Kidney epithelial cell (primary cell): ENCODE measurements at places on chromosomes 4 and X. TPM values are rescaled to one million over a fixed set of nuclear protein-coding genes. Genes with fewer than 3 reads are reported as not detected.

Gene PPARGC1A
- total RNA-seq, result 3.3 and 14.4 TPM in 2 replicates

Gene PCDH18
- total RNA-seq, result 0.41 and 1.2 TPM in 2 replicates

Gene HERC5
- total RNA-seq, result 4.9 and 6.6 TPM in 2 replicates

Gene TCEAL5
- 0.21 TPM in 1 of 2 replicates, not detected in the other for total RNA-seq

Gene FSTL5
- not detected in 2 replicates for total RNA-seq

Gene CLNK
- not detected in 2 replicates for total RNA-seq

Gene TRIM75
- total RNA-seq, result not detected in 2 replicates

Gene DNAAF6
- not detected in 2 replicates for total RNA-seq

Gene REPS2
- 1.3 and 1.8 TPM in 2 replicates for total RNA-seq

Gene CCSER1
- total RNA-seq, result 1.2 and 1.4 TPM in 2 replicates

Gene MAGEA9B
- total RNA-seq, result 0.17 TPM in 1 of 2 replicates, not detected in the other

DNA sequence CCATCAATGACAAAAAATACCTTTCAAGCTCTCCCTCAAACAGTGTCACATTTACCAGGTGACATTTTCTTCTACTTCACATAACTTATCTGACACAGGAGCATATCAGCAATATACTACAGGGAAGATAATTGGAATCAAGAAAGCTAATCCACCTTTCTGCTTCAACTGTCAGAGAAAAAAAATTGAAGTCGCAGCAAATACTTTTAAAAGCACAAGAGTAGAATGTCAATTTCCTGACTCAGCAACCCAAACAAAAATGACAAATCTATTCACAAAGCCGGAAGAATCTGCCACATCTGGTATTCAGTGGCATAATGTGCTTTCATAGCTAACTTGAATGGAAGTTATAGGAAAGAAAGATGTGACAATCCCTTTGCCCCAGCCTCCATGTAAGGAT, 36.7 kb downstream of the AGA start:
- DNase-seq, result no peak

DNA sequence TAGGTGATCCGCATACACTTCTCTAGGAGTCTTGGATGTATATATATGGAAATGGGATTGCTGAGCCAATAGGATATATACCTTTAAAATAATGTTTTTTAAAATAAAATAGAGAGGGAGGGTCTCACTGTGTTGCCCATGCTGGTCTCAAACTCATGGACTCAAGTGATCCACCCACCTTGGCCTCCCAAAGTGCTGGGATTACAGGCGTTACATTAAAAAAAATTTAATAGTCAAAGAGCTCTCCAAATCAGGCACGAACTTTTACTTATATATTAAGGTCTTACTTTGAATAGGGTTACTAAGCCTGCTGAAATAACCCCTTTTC, 109.0 kb downstream of the GNL3L start:
- DNase-seq, result no peak

DNA sequence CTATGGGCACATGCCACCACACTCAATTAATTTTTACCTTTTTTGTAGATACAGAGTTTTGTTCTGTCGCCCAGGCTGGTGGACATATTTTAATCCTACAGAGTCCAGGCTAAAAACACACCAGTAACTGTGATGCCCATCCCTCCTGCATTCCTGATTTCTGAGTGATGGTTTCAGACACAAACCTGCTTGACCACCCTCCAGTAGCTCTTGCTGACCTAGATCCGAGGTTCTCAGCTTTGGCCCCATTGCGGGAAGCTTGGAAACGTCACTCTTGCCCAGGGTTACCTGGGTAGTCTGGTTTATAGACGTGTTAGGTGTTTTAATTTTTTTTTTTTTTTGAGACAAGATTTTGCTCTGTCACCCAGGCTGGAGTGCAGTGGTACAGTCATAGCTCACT, 7.5 kb downstream of the CD99 start:
- DNase-seq, result no peak

DNA sequence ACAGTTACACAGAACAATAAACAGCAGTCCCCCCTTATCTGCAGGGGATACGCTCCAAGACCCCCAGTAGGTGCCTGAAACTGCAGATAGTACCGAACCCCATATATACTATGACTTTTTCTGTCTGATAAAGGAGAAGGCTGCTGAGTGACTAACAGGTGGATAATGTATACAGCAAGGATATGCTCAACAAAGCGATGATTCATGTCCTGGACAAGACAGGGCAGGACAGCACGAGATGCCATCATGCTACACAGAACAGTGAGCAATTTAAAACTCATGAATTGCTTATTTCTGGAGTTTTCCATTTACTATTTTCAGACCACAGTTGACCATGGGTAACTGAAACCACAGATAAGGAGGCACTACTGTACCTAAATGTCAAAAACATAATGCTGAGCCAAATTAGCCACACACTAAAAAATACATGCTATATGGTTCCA, 76.1 kb downstream of the MANBA start:
- DNase-seq, result peak; percentile 48

DNA sequence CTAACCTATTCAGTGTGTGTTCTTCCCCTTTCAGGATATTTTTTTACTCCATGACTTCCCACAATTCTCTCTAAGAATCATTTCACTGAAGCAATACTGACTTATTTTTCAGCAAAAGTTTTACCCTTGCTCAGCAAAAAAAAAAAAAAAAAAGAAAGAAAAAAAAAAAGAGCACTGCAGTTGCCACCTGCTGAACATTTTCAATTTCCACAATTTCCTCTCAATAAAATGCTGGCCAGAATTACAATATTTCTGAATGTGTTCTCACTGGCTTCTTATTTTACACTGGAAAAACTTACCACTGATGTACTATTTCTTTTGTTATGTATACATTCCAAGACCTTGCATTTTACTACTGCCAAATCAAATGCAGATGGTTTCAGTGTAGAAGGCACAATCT, 210.4 kb downstream of the PAPSS1 start:
- DNase-seq, result no peak

- DNase-seq, result no peak
Observed at GRCh38 chr4:181671672-181672071, 571.5 kb upstream of the TENM3 start.

DNA sequence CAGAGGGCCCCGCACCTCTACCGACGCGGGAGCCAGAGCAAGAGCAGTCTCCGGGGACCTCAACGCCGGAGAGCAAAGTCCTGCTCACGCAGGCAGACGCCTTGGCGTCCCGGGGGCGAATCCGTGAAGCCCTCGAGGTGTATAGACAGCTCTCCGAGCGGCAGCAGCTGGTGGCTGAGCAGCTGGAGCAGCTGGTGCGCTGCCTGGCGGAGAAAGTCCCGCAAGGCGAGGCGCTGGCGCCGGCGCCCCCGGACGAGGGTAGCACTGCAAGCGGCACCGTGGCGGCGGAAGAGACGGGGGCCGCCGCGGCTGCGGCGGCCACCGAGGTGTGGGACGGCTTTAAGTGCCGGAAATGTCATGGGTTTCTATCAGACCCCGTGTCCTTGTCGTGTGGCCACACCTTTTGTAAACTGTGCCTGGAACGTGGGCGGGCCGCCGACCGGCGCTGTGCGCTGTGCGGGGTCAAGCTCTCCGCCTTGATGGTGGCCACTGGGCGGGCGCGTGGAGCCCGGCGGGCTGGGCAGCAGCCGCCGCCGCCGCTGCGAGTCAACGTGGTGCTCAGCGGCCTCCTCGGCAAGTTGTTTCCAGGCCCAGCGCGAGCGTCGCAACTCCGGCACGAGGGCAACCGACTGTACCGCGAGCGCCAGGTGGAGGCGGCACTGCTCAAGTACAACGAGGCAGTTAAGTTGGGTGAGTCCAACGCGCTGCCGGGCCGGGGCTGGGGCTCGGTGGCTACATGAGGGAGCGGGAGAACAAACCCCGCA, 672 bp downstream of the LONRF3 start:
- no peak for DNase-seq

DNA sequence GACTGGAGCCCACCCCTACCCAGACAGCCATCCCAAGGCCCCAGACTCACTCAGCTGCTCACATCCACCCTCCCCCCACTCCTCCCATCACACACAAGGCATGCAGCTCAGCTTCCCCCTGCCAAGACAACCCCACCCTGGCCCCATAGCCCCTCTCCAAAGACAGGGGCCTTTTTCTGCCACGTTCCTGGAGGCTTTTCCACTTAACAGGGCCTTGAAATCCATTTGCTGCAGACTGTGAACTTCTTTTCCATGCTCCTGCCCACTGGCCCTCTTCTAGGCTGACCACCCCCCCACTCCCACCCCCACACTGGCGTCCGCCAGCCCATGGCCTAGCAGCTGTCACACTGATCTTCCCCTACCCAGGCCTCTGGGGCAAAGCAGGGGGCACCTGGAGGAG, 76.0 kb downstream of the PJA1 start:
- DNase-seq, result no peak

DNA sequence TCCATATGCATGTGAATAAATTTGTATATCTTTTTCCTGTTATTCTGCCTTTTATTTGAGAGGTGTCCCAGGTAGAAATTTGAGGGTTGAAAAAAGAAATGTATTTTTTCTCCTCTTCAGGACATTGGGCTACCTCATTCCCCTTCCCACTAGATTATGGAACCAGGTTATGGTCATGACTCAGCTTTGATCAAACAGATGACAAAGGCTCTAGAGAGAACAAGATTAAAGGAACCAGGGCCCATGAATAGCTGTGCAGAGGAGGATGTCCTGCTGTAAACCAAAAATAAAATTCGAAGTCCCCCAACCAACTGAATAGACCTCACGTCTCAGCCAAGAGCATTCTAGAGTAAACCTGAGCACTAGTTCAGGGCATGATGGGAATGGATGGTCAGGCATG, 313.2 kb downstream of the RAPGEF2 start:
- no peak for DNase-seq

- DNase-seq, result no peak
Observed at GRCh38 chr4:170202721-170203120, 113.0 kb upstream of the AADAT start.

DNA sequence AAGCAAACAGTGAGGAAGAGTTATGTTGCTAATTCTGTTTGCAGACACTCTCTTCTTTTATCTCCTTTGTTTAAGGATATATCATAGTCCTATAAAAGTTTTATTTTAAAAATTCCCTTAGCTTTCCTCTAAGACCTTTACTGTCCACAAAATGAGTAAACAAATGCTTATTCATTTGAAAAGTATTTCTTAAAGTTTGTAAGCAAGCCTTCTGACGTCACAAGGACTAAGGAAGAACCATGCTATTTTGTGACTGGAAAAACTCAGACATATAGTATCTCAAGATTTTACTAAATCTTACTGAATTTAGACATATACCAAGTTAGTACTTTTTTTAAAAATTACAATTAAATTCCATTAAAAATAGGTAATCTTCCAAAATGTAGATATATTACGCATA, 5.2 kb upstream of the RBMXL3 start:
- no peak for DNase-seq

DNA sequence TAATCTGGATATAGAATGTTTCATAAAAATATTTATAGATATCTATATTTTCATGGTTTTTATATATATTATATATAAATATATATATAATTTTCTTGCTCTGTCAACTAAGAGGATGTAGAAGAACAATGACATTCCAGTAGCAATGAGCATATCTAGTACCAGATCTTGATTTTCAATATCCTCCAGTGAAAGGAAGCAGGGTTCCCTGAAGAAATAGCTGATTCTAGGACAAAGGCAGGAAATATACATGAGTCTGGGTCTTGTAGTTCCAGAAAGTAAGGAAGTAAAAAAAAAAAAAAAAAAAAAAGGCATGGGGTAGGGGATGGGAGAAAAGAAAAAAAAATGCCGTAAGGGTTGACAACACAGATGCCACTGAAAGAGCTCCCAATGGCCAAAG, 241.4 kb downstream of the RASL11B start:
- no peak for DNase-seq

- no peak for DNase-seq
Observed at GRCh38 chr4:64464581-64464980, 55.3 kb upstream of the TECRL start.

- DNase-seq, result no peak
Observed at GRCh38 chr4:6887591-6888371, 21.8 kb upstream of the TBC1D14 start.

GRCh38 chr4:185773419-185773818, 38.6 kb downstream of the SORBS2 start:
- no peak for DNase-seq

DNA sequence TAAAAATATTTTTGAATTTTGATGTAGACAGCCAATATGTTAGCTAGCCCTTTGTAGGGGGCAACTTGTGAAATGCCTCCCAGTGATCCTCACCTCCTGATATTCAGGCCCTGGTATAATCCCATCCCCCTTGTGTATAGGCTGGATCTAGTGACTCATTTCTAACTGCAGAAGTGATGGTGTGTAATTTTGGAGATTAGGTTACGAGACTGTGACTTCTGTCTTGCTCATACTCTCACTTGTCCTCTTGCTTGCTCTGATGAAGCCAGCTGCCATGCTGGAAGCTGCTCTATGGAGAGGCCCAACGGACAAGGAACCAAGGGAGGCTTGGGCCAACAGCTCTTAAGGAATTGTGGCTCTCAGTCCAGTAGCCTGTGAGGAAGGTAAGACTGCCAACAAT, 61.7 kb downstream of the GPR82 start:
- DNase-seq, result no peak

DNA sequence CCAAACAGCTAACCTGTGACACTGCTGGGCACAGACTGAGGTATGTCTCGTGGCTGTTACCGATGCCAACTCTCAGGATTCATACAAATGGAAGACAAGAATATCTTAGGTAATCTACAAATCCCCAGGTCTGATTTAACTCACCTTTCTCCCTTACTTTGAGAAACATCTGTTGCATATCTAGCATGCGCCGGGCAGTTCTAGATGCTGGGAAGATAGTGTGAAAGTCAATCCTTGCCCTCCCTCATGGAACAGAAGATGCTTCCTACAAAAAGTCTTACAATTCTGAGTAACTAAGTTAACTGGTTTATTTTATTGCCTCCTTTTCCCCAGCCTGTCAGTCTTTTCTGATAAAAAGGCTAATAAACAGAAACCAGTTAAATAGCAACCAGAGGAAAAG, 212.2 kb upstream of the FAT1 start:
- no peak for DNase-seq

DNA sequence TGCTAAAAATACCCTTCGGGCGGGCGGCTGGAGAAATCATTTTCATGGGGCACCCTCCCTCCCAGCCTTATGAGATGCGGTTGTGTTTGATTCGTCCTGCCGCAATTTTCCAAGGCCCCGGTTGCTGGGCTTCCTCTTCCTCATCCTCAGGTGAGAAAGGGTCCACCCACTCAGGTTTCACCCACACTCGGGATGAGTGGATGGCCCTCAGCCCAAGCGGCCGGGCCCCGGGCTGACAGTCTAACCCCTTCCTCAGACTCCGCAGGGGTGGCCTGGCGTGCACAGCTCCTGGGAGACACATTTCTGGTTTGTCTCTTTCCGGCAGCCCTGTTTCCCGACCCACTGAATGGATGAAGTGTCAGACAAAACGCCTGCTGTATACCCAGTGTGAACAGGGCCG, 116.5 kb upstream of the LRPAP1 start:
- DNase-seq, result no peak
